ENCODE measurements at places on chromosomes 7 and 10.

DNA sequence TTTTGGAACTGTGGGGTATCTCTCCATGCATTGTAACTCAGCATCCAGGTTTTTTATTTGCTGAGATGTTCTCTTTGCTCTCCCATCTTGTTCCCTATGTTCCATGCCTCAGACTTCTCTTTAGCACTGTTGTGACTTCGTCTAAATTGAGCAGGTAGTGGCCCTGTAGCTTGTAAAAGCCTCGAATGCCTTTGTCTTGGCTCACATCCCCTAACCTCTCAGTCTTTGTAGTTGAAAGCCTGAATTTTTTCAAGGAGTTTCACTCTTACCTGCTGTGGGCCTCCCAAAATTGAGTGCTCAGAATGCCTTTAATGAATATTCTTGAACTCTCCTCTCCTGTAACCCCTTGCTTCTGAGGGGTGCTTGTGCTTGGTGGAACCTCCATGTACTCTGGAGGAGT lies 1137.3 kb downstream of the REEP3 start:
- DNase-seq: no peak

DNA sequence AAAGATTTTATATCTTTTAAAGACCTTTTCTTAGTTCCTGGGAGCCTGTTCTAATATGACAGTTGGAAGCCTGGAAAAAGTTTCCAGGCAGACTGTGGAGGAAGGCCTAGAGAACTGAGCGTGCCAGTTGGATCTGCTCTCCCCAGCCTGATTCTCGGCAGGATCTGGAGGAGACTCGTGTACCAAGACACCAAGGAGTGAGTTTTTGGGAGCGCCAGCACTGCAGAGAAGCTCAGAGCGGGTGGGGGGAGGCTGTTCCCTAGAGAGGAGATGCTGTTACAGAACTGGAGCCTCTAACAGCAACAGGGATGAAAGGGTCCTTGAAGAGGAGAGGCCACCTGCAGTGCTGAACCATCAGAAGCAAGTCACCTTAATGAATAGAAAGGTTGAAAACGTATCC lies 52.9 kb downstream of the LYZL2 start:
- no peak for DNase-seq

- DNase-seq: no peak
Measured at GRCh38 chr7:94325122-94325475, 69.6 kb upstream of the COL1A2 start.

DNA sequence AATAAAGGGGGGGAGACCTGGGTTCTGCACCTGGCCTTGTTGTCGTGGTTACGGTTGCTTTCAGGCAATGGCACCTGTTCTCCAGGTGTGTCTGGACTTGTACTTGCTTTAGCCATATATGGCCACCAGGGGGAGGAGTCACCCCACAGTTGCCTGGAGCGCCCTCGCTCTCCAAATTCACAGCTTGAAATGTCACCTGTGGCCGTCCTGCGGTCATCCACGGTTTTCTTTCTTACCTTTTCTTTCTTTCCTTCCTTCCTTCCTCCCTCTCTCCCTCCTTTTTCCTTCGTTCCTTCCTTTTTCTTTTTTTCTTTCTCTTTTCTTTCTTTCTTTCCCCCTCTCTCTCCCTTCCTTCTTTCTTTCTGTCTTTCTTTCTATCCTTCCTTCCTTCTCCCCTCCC lies 157.2 kb upstream of the ZNF92 start:
- DNase-seq: peak; percentile 33

DNA sequence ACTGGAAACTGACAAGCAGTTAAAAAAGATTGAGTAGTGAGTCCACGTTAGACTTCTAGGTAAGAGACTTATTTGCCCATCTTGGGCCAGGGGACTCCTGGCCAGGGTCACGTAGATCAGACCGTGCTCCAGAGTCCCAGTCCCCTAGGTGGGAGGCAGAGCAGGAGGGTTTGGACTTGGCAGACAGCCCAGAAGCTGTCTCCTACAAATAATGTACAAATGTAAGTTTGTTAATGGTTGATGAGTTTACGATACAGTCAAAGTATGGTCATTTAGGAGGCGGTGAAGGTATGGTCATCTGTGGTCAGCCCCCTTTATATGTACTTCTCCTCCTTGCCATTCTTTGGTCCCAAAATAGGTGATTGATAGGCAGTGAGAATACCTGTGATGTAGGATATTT lies 28.2 kb downstream of the INPP5F start:
- DNase-seq: no peak

DNA sequence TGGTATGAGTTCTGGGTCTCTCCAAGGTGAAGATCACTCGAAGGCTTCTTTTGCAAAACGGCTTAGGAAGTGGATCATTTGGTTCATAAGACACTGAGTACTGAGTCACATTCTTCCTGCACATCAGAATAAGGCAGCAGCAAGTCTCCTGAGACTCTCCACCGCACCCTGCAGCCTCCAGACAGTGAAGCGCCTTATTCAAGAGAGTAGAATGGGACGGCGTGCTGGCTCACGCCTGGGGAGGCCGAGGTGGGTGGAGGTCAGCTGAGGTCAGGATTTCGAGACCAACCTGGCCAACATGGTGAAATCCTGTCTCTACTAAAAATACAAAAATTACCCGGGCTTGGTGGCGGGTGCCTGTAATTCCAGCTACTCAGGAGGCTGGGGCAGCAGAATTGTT lies 70.3 kb downstream of the C10orf143 start:
- DNase-seq: no peak

DNA sequence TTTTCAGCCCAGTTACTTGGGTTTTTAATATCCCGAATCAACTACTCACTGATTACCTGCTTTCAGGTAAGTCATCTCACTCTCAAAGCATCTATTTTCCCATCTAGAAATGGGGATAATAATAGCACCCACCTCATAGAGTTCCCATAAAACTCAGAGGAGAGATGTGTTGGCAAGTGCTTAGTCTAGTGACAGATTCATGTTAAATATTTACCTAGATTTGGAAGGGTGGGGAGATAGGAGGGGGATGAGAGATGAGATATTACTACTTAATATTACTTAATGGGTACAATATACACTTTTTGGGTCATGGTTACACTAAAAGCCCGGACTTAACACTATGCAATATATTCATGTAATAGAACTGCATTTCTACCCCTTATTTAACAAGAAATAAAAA lies 7.0 kb upstream of the A1CF start:
- DNase-seq: no peak

GRCh38 chr10:8294779-8295178 lies 240.3 kb downstream of the GATA3 start:
- DNase-seq: no peak

DNA sequence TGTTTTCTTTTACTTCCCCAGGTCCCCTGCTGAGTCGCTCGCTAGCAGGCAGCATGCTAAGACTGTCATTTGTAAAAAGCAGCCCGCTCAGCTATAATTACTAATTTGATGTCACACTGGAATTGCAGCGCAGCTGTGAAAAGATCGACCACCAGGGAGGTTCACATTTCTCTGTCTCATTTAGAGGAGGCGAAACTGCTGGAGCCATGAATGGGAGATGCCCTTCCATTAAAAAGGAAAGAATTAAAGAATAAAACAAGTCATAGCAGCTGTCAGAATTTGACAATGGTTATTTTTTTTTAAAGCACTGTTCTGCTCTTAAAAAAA lies 153.5 kb downstream of the PIP4K2A start:
- no peak for DNase-seq

DNA sequence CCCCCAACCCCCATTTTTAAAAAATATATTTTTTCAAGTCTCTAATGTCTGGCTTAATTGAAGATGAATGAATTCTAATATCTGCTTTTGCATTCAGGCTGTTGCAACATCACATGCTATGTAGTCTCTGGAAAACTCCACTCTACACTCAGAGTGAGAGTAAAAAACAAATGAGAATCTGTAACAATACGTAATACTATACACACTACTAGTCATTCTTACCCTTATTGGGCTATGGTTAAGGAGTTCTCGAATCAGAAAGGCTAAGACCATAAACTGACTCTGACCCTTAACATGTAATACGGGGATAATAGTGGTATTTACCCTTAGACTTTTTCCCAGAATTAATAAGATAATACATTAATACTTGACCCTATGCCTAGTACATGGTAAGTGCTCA lies 42.9 kb upstream of the TMEM168 start:
- DNase-seq: no peak

Data from fibroblast of lung (primary cell).